ENCODE measurements at places on chromosomes 1 and 21. TPM values are rescaled to one million over a fixed set of nuclear protein-coding genes. Genes with fewer than 3 reads are reported as not detected.
A peak's percentile ranks its signal among the peaks of the same experiment; 100 is the strongest.

The LIN9 gene
- polyA plus RNA-seq, result 2.3 TPM

DNA sequence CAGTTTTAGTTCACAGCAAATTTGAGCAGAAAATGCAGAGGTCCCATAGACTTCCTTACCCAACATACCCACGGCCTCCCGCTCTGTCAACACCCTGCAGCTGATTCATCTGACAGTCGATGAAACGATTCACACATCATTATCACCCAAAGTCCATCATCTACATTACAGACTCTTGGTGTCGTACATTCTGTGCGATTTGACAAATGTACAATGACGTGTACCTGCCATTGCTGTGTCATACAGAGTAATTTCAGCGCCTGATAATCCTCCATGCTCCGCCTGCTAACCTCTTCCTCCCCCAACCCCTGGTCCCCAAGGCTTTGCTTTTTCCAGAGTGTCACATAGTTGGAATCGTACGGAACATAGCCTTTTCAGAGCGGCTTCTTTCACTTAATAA is 94.7 kb upstream of the SLC25A33 start:
- peaks cover 3% of the 10 kb centered on the region for H3K4me1 ChIP-seq
- H3K36me3 ChIP-seq, result no peaks in the 10 kb centered on the region
- DNase-seq, result no peak
- H3K4me3 ChIP-seq, result no peak overlapping the region

GRCh38 chr1:230752407-230752806 is 5.2 kb downstream of the CAPN9 start:
- no peak overlapping the region for H3K4me3 ChIP-seq
- H3K27me3 ChIP-seq, result peaks cover 3% of the 10 kb centered on the region
- H3K4me1 ChIP-seq, result peaks cover 3% of the 10 kb centered on the region
- H3K27ac ChIP-seq, result no peak overlapping the region

The RPE65 gene
- not detected for polyA plus RNA-seq

DNA sequence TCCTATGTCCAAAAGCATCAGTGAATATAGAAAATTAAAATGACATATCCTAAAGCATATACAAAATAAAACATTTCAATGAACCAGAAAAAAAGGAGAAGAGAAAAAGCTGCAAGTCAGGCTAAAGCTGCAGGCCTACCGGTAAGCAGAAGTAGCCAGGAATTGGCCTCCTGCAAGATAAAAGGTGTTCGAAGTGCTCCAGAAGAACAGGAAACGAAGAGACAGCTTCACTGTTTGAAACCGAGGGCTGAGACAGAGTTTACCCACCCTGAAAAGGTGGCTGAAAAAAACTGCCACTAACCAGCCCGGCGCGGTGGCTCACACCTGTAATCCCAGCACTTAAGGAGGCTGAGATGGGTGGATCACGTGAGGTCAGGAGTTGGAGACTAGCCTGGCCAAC is 37.4 kb downstream of the NSL1 start:
- peaks cover 3% of the 10 kb centered on the region for H3K4me1 ChIP-seq
- H3K27ac ChIP-seq, result no peak overlapping the region
- no peaks in the 10 kb centered on the region for H3K27me3 ChIP-seq
- no peak overlapping the region for H3K4me3 ChIP-seq
- H3K36me3 ChIP-seq, result no peaks in the 10 kb centered on the region
- no peak for DNase-seq

- H3K27me3 ChIP-seq, result no peaks in the 10 kb centered on the region
- DNase-seq, result no peak
- H3K4me1 ChIP-seq, result no peaks in the 10 kb centered on the region
- H3K36me3 ChIP-seq, result no peaks in the 10 kb centered on the region
- no peak overlapping the region for H3K27ac ChIP-seq
- H3K4me3 ChIP-seq, result no peak overlapping the region
Measured at GRCh38 chr21:29677326-29677725, 262.5 kb downstream of the GRIK1 start.

- H3K27ac ChIP-seq, result no peak overlapping the region
- H3K27me3 ChIP-seq, result no peaks in the 10 kb centered on the region
- no peak for DNase-seq
Measured at GRCh38 chr1:64282351-64282750, 78.9 kb downstream of the UBE2U start.

DNA sequence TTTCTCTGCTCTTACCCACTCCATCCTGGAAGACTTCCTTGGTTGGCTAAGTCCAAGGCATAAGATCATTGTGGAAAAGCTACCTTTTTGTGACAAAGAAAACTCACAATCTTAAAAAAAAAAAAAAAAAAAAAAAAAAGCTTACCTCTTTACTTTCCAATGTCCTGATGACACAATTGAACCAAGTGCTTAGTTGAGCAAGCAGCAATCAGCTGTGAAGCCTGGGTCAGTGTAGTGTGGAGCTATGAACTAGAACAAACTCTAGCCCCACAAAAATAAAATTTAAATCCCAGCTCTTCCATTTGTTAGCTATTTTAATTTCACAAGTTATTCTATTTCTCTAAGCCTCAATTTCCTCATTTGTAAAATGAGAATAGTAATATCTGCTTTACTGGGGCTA is 647.6 kb downstream of the LMO4 start:
- H3K36me3 ChIP-seq, result no peaks in the 10 kb centered on the region
- no peak for DNase-seq
- H3K4me1 ChIP-seq, result no peaks in the 10 kb centered on the region
- H3K27ac ChIP-seq, result no peak overlapping the region

DNA sequence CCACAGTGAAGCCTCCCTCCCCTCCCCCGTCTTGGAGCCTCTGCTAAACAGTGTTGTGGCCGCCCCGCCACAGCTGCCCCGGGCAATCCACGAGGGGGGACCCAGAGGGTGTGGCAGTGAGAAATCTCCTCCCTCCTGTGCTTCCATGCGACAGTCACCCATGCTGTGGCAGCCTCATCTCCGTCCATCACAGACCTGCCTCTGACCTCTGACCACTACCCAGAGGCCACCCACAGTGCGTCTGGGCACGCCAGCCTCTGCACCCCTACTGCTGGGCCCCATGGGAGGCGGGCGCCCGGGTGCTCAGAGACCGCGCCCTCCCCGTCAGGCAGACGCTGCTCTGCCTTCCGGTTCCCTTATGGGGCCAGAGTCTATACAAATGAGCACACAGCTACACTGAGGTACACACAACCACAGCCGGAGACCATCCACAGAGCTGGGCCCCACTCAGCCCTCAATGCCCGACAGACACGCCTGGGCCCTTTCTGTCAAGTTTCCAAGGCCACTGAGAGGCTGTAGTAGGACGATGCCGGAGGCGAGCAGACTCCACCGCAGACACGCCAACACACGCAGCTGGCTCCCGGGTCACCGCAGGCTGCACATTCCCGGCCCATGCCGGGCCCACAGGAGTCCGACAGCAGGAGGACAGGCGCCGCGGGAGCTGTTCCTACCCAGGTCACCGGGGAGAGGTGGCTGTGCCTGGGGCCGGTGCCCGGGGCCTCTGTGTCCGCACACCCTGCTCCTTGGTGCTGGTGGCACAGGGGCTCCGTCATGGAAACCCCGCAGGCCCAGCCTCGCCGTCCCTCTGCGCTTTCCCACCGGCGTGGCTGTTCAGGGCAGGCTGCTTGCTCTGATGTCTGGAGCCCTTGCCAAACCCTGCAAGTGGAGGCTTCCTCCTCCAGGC is 23.9 kb upstream of the TMEM52 start:
- H3K4me1 ChIP-seq, result no peaks in the 10 kb centered on the region
- H3K4me3 ChIP-seq, result no peak overlapping the region
- H3K36me3 ChIP-seq, result no peaks in the 10 kb centered on the region

The YIPF1 gene
- 34.7 TPM for polyA plus RNA-seq

- peak overlapping the region; percentile 74 for H3K27ac ChIP-seq
- H3K4me1 ChIP-seq, result peaks cover 6% of the 10 kb centered on the region
- peak; percentile 99 for DNase-seq
Measured at GRCh38 chr21:45874716-45875415, 106.7 kb upstream of the COL6A1 start.

- H3K4me1 ChIP-seq, result no peaks in the 10 kb centered on the region
- H3K4me3 ChIP-seq, result no peak overlapping the region
- DNase-seq, result no peak
- H3K27me3 ChIP-seq, result peaks cover 8% of the 10 kb centered on the region
- no peaks in the 10 kb centered on the region for H3K36me3 ChIP-seq
Measured at GRCh38 chr1:110490791-110491451, 28.1 kb downstream of the KCNA10 start.

The IVL gene
- polyA plus RNA-seq, result 0.10 TPM

The C1orf216 gene
- polyA plus RNA-seq, result 24.9 TPM

GRCh38 chr1:33860671-33861070 is 3.2 kb upstream of the HMGB4 start:
- DNase-seq, result peak; percentile 15
- H3K27me3 ChIP-seq, result no peaks in the 10 kb centered on the region
- H3K4me1 ChIP-seq, result no peaks in the 10 kb centered on the region
- no peak overlapping the region for H3K4me3 ChIP-seq

- DNase-seq, result no peak
- no peak overlapping the region for H3K27ac ChIP-seq
- H3K27me3 ChIP-seq, result no peaks in the 10 kb centered on the region
Measured at GRCh38 chr1:28243685-28244311, 7.9 kb downstream of the ATP5IF1 start.

The ALPL gene
- 1.3 TPM for polyA plus RNA-seq

All from fibroblast of lung (primary cell).